A549 treated with dexamethasone at 1 μM for 4 hours (cell line): ENCODE measurements at places on chromosomes 6 and 20. TPM values are rescaled to one million over a fixed set of nuclear protein-coding genes. Genes with fewer than 3 reads are reported as not detected.

Gene DACT2
- total RNA-seq, result 0.06 to 0.08 TPM (median 0.06 TPM) in 4 of 5 replicates, not detected in the other

Gene SEMG1
- total RNA-seq, result 0.05 TPM in 1 of 5 replicates, not detected in the others

Gene COX4I2
- total RNA-seq, result not detected in 5 replicates

Gene TBP
- 13.6 to 19.8 TPM (median 17.6 TPM) in 5 replicates for total RNA-seq

Gene ZC3H12D
- total RNA-seq, result 0.02 to 0.21 TPM (median 0.06 TPM) in 5 replicates

Gene SLC35D3
- 0.04 to 0.07 TPM (median 0.06 TPM) in 5 replicates for total RNA-seq

Gene POPDC3
- 21.5 to 24.5 TPM (median 23.6 TPM) in 5 replicates for total RNA-seq

Gene NR2E1
- total RNA-seq, result 0.06 to 0.07 TPM (median 0.07 TPM) in 4 of 5 replicates, not detected in the other

Gene VSX1
- 0.69 to 1.3 TPM (median 0.88 TPM) in 5 replicates for total RNA-seq
